Activated CD4-positive, alpha-beta memory T cell treated with anti-CD3 and anti-CD28 coated beads, Interleukin-2, amount 10 ng/mL, durations not matched to agents 7 days and 5 days (primary cell): ENCODE measurements at places on chromosomes 7 and 10. TPM values are rescaled to one million over a fixed set of nuclear protein-coding genes. Genes with fewer than 3 reads are reported as not detected.

The MNX1 gene
- total RNA-seq = 0.10 TPM

The ABHD11 gene
- 12.3 TPM for total RNA-seq

DNA sequence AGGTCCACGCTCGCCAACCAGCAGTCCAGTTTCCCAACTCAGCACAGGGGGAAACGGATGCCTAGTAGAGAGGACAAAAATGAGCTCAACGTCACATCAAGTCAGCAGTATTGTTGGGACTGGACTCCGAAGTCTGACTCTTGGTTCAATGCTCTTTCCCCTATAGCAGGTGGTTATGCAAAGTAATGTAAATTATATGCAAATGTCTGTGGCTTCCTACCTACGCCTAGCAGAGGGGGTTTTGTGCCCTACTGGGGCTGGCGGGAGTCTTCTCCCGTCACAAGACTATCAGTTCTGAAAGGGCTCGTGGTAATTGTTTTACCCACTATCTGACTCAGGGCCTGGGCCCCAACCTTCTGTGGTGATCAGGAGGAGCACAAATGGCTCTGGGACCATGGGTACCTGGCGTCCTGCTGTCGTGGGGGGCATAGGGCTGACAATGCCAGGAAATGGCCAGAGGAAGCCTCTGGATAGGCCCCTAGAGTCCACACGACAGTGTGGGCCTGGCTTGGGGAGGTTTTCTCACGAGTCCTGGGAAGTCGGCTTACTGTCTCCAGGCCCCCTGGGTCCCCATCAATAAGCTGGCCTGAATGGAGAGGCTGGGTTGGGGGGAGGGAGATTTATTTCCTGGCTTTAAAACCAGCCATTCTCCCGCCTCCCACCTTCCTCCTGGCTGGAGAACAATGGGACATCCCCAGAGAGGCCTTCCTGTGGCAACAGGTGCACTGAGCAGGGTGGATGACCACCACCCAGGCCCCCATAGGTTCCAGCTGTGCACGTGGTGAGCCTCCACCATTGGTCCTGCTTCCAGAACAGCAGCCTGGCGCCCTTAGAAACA lies 41.8 kb downstream of the UNC5B start:
- no peaks in the 10 kb centered on the region for H3K4me1 ChIP-seq
- H3K27ac ChIP-seq = no peak overlapping the region
- no peaks in the 10 kb centered on the region for H3K36me3 ChIP-seq
- H3K27me3 ChIP-seq = peaks cover 5% of the 10 kb centered on the region
- H3K4me3 ChIP-seq = no peak overlapping the region

DNA sequence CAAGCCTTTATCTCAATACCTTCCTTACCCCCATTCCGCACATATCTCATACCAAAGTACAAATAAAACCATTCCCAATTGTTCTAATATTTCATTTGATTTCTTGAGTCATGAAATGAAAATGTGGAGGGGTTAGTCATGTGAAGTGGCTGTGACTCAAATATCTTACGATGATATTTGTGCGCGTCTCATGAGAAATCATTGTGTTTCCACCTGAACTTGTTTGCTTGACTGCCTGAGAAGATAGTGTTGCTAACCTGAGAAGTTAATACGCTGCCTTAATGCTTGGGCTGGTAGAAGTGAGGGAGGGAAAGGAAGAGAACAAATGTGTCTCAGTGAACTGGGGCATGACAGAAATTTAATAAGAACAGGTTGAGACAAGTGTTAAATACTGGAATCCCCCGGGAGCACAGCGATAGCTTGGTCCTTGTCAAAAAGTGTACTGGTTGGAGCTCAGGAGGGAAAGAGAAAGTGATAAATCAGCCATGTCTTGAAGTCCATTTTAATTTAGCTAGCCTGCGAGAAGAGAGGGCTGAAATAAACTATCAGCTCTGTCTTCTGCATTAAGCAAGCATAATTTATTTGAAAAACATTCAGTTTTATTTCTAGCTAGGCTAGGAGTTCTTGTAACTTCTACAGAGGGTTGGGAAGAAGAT lies 7.2 kb upstream of the EPHA1 start:
- no peak overlapping the region for H3K4me3 ChIP-seq
- no peaks in the 10 kb centered on the region for H3K36me3 ChIP-seq
- DNase-seq = no peak

- peaks cover 8% of the 10 kb centered on the region for H3K27me3 ChIP-seq
- H3K4me3 ChIP-seq = peak within 1 kb of the TSS; percentile 95
- peaks cover 25% of the 10 kb centered on the region for H3K36me3 ChIP-seq
- peak; percentile 78 for DNase-seq
- H3K27ac ChIP-seq = peak within 1 kb of the TSS; percentile 99
Observed at GRCh38 chr10:104337985-104338735, at the start of gene ITPRIP. Gene ITPRIP (minus strand): TSS chr10:104338465. CDS start chr10:104316051, 22,414 bp downstream.

DNA sequence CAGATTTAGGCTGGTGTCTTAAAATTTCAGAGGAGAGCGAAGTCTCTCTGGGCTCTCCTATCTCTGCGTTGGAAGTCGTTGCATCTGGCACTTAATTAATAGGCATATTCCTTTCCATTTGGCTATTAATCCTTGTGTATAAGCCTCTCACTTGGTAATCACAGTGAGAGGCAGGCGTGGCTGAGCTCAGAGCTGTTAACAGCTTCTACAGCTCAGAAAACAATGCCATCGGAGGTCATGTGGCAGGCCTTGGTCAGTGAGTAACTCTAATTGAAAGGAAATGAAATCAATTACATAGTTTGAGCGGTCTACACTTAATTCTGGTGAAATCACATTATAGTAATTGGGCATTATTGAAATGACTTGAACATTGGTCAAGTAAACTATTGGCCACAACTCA lies 135.1 kb downstream of the DPY19L1 start:
- H3K27ac ChIP-seq = no peak overlapping the region
- no peaks in the 10 kb centered on the region for H3K4me1 ChIP-seq
- H3K36me3 ChIP-seq = no peaks in the 10 kb centered on the region
- DNase-seq = no peak
- H3K4me3 ChIP-seq = no peak overlapping the region
- peaks cover 10% of the 10 kb centered on the region for H3K27me3 ChIP-seq

- no peaks in the 10 kb centered on the region for H3K4me1 ChIP-seq
- H3K27ac ChIP-seq = no peak overlapping the region
- no peak overlapping the region for H3K4me3 ChIP-seq
- peaks cover 6% of the 10 kb centered on the region for H3K27me3 ChIP-seq
- no peaks in the 10 kb centered on the region for H3K36me3 ChIP-seq
- no peak for DNase-seq
Observed at GRCh38 chr7:28979776-28980175, 21.6 kb upstream of the TRIL start.

- no peaks in the 10 kb centered on the region for H3K27me3 ChIP-seq
- no peak overlapping the region for H3K4me3 ChIP-seq
- no peaks in the 10 kb centered on the region for H3K4me1 ChIP-seq
- H3K27ac ChIP-seq = no peak overlapping the region
- H3K36me3 ChIP-seq = no peaks in the 10 kb centered on the region
Observed at GRCh38 chr10:25582961-25583360, 351.1 kb upstream of the MYO3A start.

DNA sequence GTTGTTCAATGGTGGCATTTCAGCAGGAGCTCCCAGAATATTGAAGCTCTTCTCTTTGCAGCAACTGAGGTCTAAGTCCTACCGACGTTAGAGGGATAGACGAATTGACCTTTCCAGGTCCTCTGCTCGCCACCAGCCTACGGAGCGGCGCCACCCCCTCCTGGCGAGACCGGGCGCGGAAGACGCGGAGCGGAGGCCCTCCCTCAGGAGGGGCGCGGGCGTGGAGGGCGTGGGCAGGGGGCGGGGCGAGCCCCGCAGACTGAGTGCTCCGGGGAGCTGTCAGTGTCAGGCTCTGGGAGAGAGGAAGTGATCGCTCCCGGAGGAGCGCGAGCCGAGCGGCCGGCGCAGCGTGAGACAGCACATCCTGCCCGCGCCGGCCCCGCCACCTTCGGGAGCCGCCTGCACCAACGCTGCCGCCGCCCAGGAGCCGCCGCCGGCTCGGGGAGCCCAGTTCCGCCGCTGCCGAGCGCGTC lies at the start of gene DYNC1I1:
DYNC1I1 (plus strand) TSS at position 257 of the 473 bp plus-strand sequence. CDS start 32,176 bp downstream, outside the sequence.
- H3K27me3 ChIP-seq = peaks cover 24% of the 10 kb centered on the region
- peaks cover 2% of the 10 kb centered on the region for H3K4me1 ChIP-seq
- no peak within 1 kb of the TSS for H3K27ac ChIP-seq

The CALCR gene
- total RNA-seq = not detected

The PARD3 gene
- total RNA-seq = 0.15 TPM

GRCh38 chr10:101974091-101974971 lies 81.6 kb downstream of the ARMH3 start:
- H3K27ac ChIP-seq = peak overlapping the region; percentile 82
- peak overlapping the region; percentile 73 for H3K4me3 ChIP-seq

DNA sequence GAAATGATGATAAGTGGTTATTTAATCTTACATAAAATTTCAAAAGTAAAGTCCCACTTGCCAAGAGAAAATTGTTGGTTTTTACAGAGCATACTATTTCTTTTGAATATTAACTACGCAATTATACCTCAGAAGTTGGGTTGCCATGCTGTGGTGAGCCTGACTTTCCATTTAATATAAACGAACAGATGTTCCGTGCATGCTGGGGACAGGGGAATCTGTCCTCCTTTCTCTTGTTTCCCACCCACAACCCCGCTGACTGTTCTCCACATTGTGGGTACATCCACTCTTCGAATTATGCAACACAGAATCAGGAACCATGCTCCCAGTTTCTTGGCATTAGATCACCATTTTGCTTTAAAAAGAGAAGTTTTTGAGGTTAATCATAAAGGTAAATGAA lies 29.2 kb upstream of the RTKN2 start:
- no peaks in the 10 kb centered on the region for H3K4me1 ChIP-seq
- no peak overlapping the region for H3K27ac ChIP-seq
- H3K4me3 ChIP-seq = no peak overlapping the region
- peaks cover 8% of the 10 kb centered on the region for H3K27me3 ChIP-seq
- DNase-seq = no peak

The GPNMB gene
- 0.38 TPM for total RNA-seq

GRCh38 chr7:110209884-110210283 lies 881.0 kb upstream of the LRRN3 start:
- H3K4me1 ChIP-seq = no peaks in the 10 kb centered on the region
- H3K27me3 ChIP-seq = no peaks in the 10 kb centered on the region

The NEBL gene
- total RNA-seq = not detected

- H3K27ac ChIP-seq = no peak overlapping the region
- no peak for DNase-seq
- H3K4me3 ChIP-seq = no peak overlapping the region
- H3K4me1 ChIP-seq = no peaks in the 10 kb centered on the region
Observed at GRCh38 chr10:114245121-114245791, 6.2 kb downstream of the VWA2 start.

GRCh38 chr7:20227291-20227795 lies 10.2 kb upstream of the MACC1 start:
- no peak overlapping the region for H3K4me3 ChIP-seq
- H3K27me3 ChIP-seq = no peaks in the 10 kb centered on the region
- no peak for DNase-seq

DNA sequence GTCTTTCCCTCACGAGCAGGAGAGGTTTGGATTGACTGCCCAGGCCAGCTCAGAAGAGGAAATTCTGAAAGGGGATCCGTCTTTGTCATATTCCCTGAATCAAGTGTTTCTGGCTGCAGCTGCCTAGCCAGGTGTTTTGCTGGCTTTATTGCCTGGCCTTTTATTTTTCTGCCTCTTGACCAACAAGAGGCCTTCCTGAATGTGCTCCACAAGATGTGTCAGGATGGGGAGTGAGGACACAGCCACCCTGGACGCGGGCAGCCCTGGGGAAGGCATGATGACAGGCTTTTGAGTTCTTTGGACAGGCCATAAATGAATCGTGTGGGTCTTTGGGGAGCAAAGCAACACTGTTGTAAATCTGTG lies 163.6 kb downstream of the CAMK1D start:
- peaks cover 36% of the 10 kb centered on the region for H3K4me1 ChIP-seq
- H3K27ac ChIP-seq = no peak overlapping the region

The ELFN1 gene
- total RNA-seq = not detected

The FGFR2 gene
- 0.30 TPM for total RNA-seq

- no peak overlapping the region for H3K4me3 ChIP-seq
- H3K4me1 ChIP-seq = peaks cover 32% of the 10 kb centered on the region
- peaks cover 2% of the 10 kb centered on the region for H3K36me3 ChIP-seq
- H3K27me3 ChIP-seq = peaks cover 78% of the 10 kb centered on the region
- H3K27ac ChIP-seq = no peak overlapping the region
Observed at GRCh38 chr10:103498936-103499638, 5.6 kb downstream of the NEURL1 start.

GRCh38 chr7:55099066-55099820 lies 80.4 kb downstream of the EGFR start:
- H3K27ac ChIP-seq = no peak overlapping the region
- no peaks in the 10 kb centered on the region for H3K36me3 ChIP-seq
- H3K4me1 ChIP-seq = no peaks in the 10 kb centered on the region

DNA sequence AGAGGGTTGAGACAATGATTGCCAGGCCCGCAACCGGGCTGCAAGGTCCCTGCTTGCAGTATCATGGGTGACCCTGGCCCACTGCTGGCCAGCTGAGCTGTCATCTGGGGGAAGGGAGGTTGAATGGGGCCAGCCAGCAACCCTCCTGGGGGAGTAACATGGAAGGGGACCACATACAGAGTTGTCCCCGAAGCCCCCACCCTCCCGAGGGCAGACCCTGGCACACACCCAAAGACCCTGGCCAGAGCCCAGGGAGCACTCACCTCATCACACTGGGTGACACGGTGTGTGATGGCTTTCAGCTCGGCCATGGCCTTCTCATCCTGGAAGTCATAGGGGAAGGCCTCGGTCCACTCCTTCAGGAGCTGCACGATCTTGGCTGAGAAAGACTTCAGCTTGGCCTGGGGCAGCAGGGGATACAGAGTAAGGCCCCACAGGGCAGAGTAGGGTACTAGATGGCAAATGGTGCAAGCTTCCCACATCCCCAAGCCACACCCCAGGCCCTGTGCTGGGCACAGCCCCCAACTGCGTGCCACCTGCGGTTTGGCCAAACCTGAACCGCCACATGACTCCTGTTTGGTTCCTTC lies 63.4 kb downstream of the CSGALNACT2 start:
- H3K4me3 ChIP-seq = no peak overlapping the region

DNA sequence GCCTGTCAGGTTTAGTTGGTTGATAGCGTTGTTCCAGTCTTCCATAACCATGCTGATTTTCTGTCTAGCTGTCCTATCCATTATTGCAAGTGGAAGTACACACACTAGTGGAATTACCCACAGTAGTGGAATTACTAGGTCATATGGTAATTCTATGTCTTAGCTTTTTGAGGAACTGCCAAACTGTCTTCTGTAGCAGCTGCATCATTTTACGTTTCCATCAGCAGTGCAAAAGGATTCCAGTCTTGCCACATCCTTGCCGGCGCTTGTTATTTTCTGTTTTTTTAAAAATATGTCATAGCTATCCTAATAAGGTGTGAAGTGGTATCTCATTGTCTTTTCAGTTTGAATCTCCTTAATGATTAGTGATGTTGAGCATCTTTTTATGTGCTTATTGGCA lies 17.2 kb upstream of the RHBDD2 start:
- no peak for DNase-seq
- peaks cover 9% of the 10 kb centered on the region for H3K27me3 ChIP-seq
- no peaks in the 10 kb centered on the region for H3K36me3 ChIP-seq
- no peak overlapping the region for H3K27ac ChIP-seq
- H3K4me1 ChIP-seq = peaks cover 11% of the 10 kb centered on the region

The HEPACAM2 gene
- not detected for total RNA-seq
